ENCODE measurements at places on chromosomes 13 and 19. TPM values are rescaled to one million over a fixed set of nuclear protein-coding genes. Genes with fewer than 3 reads are reported as not detected.

PTH2 gene
- total RNA-seq: not detected

ACP7 gene
- not detected for total RNA-seq

ADAMTSL5 gene
- not detected for total RNA-seq

TTC9B gene
- total RNA-seq: not detected

FUT2 gene
- total RNA-seq: not detected

ZNF667 gene
- 7.9 TPM for total RNA-seq

ZNF433 gene
- 2.9 TPM for total RNA-seq

IZUMO2 gene
- not detected for total RNA-seq

FXYD1 gene
- total RNA-seq: 28.7 TPM

SPACA4 gene
- not detected for total RNA-seq

EBI3 gene
- total RNA-seq: 20.7 TPM

SIAH3 gene
- not detected for total RNA-seq

TMEM238 gene
- not detected for total RNA-seq

CKM gene
- total RNA-seq: not detected

LGI4 gene
- 29.9 TPM for total RNA-seq

ZNF576 gene
- 7.7 TPM for total RNA-seq

ATP4A gene
- not detected for total RNA-seq

EPSTI1 gene
- total RNA-seq: 18.5 TPM

ZFP82 gene
- 5.3 TPM for total RNA-seq

TMEM145 gene
- total RNA-seq: not detected

KLF1 gene
- total RNA-seq: not detected

KISS1R gene
- not detected for total RNA-seq

ZNF471 gene
- total RNA-seq: 3.7 TPM

KANK3 gene
- total RNA-seq: 3.6 TPM

TNFSF9 gene
- total RNA-seq: not detected

CERS1 gene
- total RNA-seq: not detected

ABHD13 gene
- total RNA-seq: 9.6 TPM

CASP14 gene
- total RNA-seq: not detected

FCHO1 gene
- total RNA-seq: 3.3 TPM

KBTBD7 gene
- total RNA-seq: 5.8 TPM

CSNK1A1L gene
- not detected for total RNA-seq
